ENCODE measurements at places on chromosomes 3 and 15. TPM values are rescaled to one million over a fixed set of nuclear protein-coding genes. Genes with fewer than 3 reads are reported as not detected.
A peak's percentile ranks its signal among the peaks of the same experiment; 100 is the strongest.

- DNase-seq = peak; percentile 87
Observed at GRCh38 chr3:177705976-177706823, 508.9 kb upstream of the TBL1XR1 start.

DNA sequence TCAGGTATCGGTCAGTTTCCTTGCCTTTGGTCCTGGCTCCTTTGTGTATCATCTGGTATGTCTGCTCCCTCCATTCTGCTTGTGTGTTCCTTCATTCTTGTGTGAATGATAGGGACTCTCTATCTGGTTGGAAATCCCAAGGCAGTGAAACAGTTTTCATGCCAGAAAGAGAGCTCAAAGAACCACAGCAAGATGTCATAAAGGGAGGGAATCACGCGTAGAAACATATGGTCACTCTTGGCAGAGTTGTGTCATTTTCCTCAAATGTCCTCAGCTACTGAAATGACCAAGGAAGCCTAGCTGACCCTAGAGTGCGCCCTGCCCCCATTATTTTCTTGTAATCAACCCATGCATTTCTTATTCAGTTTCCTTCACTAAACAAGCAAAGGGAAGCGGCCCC is 48.0 kb downstream of the RASGRP1 start:
- no peak for DNase-seq

DNA sequence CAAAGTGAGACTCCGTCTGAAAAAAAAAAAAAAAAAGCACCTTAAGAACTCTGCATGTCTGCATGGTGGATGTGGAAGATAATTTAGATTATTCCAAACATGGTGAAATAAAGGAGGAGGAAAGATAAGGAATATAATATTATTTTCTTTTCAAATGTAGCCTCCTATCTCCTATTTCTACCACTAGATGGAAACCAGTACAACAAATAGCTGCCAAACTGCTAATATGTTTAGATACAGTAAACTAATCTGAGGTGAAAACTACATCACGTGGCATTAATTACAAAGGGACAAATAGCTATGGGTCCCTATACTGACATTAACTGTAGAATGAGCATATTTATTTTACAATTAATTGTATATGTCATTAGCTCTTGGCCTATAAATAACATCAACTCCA is 197.8 kb downstream of the TBC1D5 start:
- peak; percentile 23 for DNase-seq

The CYP1A2 gene
- not detected for total RNA-seq

DNA sequence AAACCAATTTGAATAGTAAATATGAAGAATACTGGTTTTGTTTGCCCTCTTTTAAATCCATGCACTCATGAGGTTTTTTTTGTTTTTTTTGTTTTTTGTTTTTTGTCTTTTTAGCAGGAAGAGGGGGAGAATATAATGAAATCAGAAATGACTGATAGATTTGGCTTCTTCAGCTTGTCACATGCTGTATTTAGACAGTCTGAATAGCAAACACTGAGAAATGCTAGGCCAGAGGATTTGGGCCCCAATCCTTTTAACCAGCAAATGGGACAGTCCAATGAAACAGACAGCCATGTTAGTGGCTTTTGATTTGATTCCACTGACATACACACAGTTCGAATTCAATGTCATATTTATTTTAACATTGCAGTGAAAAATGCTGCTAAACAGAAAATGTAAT is 14.2 kb upstream of the CEP152 start:
- no peak for DNase-seq

- no peak for DNase-seq
Observed at GRCh38 chr3:2153547-2153946, 54.9 kb downstream of the CNTN4 start.

The VGLL3 gene
- total RNA-seq = 47.4 TPM

The CLPX gene
- 43.8 TPM for total RNA-seq
